ENCODE measurements at places on chromosomes 7 and 10.

DNA sequence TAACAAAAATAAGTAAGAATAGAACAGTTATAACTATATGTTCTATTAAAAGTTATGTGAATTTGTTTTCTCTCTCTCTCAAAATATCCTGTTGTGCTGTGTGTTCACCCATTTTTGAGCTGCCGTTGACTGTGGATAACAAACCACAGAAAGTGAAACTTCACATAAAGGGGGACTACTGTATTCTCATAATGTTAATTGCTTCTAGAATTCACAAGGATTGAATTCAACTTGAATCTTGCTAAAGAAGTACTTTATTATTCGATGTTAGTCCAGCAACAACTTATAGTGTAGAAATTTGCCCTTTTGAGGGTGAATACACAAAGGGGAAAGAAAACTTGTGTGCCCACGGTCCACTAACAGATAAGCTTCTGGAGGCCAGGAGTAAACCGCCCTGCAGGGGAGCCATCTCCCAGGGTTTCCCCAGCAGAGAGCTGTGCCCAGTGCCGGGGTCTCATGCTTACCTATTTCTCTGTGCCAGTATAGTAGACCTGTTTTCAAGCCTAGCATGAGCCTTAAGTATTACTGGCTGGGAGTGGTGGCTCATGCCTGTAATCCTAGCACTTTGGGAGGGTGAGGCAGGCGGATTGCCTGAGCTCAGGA is 87.1 kb downstream of the KAT6B start:
- DNase-seq, result no peak

DNA sequence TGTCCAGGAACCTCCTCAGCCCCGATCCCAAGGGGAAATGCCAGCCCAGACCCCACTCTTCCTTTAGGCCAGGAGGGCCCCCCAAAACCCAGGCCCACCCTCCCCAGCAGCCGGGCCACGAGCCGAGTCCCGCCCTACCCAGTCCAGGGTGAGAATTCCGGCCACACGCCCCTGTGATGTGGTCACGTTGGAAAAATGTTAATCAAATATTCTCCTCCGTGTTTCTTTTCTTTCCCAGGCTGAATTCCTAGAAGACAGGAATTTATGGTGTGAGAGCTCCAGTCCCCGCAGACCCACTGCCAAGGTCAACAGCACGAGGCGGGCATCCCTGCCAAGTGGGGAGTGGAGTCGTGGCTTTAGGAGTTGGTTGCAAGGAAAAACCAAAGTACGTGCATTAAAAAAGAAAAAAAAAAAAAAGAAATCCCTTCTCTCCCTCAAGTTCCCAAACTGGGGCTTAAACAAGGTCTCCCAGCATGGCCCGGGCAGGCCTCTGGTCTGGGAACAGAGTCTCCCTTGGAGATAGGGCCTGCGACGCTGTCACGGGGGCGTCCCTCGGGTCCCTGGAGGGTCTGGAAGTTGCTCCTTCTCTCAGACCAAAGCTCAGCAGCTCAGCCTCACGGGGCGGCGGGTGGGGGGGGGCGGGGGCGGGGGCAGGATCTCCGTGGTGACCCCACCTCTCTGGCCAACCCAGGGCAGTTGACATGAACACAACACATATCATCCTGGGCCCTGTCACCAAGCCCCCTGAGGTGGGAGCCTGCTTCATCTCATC is 28.1 kb upstream of the ELN start:
- DNase-seq, result no peak

GRCh38 chr10:49644035-49644646 is 30.3 kb downstream of the CHAT start:
- DNase-seq, result no peak

- no peak for DNase-seq
These were observed 30.6 kb upstream of the RAPGEF5 start for GRCh38 chr7:22387583-22387982.

GRCh38 chr10:128169811-128170379 is 43.7 kb upstream of the MKI67 start:
- no peak for DNase-seq

GRCh38 chr7:128915841-128916642 is 5.5 kb upstream of the KCP start:
- no peak for DNase-seq

GRCh38 chr10:14598809-14599764 is 175.6 kb downstream of the FAM107B start:
- no peak for DNase-seq

DNA sequence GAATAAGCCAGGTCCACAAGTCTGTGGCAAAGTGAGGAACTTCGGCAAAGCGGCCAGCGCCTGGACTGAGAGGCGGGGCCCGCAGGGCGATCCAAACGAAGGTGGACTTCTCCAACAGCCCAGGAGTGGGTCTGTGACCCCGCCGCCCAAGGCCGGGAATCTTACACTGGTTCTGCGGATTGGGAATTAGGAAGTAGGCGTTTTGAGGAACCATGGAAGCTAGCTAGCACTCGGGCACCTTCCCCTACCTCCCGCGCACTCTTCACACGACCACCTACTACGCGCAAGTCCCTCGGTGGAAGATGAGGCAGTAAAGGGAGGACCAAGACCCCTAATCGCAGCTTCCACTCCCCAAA is 570 bp upstream of the ARF5 start:
- DNase-seq, result no peak
